Hematopoietic multipotent progenitor cell treated with erythropoietin and hydrocortisone succinate and interleukin-3 and kit ligand, for 6 days (in vitro differentiated cells): ENCODE measurements at places on chromosomes 6 and 20.

GRCh38 chr6:25263657-25264056, 15.5 kb upstream of the CARMIL1 start:
- DNase-seq, result no peak

DNA sequence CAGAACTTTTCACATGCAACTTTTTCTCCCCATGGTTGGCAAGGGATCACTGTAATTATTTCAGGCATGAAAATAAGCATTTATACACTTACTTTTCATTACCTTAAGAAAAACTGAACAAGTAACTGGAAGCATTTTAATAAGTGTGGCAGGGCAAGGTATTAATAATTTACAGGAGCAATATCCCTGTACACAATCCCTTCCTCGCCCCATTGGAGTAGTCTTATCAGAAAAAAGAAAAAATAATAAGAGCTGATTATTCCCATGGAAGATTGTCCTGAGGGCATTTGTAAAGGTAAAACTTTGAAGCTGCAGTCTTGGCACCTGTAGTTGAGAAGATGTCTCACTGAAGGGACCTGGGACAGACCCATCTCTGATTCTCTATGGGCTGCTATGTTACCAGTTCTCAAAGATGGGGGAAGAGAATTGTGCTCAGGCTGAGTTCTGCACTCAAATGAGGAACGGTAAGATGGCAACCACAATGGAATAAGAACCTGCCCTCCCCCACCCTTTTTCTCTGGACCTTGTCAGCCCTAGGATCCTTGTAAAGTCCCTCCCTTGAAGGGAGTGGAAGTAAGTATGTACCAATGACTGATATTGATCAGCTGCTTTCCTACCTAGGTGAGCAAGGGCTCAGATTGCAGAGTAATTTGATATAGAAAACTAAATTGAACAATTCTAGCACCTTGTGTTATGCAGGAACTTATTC, 70.0 kb upstream of the AHI1 start:
- peak; percentile 19 for DNase-seq

DNA sequence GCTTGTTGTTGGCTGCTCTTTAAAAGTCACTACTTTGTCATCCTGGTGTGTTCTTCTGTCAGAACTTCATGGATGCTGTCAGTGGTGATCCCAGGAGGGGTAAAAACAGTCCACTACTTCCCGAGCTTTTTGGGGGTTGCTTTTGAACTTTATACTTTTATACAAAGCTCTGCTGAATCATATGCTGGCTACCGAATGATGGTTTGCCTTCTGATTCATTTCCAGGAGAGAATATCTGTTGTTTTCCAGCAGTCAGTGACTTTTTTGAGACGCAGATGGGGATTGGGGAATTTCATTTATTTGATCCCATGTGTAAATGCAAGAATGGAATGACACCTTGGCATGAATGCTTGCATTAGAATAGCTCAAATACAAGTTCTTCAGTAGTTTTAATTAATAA, 32.7 kb upstream of the COL10A1 start:
- no peak for DNase-seq

GRCh38 chr6:111818539-111819226, 54.6 kb downstream of the FYN start:
- DNase-seq, result no peak

- no peak for DNase-seq
Observed at GRCh38 chr20:46093531-46093930, 3.8 kb upstream of the NCOA5 start.

- DNase-seq, result peak; percentile 56
Observed at GRCh38 chr6:136501514-136501913, 48.7 kb downstream of the MAP7 start.

GRCh38 chr6:105620878-105621277, 218.0 kb upstream of the PREP start:
- DNase-seq, result no peak

DNA sequence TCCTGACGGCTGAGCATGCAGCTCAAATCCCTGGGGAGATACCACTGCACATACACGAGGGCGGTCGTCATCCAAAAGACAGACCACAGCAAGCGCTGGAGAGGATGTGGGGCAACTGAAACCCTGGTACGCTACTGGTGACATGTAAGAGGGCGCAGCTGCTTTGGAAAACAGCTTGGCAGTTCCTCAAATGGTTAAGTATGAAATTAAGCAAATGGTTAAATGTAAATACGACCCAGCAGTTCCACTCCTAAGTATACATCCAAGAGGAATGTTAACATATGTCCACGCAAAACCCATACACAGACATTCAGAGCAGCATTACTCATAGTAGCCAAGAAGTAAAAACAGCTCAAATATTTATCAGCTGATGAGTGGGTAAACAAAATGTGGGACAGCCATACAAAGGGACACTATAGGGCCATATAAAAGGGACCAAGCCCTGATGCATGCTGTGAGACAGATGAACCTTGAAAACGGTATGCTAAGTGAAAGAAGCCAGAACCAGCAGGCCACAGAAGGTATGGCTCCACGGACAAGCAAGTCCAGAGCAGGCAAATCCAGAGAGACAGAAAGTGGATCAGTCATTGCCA, 38.5 kb downstream of the RIPOR3 start:
- no peak for DNase-seq

GRCh38 chr20:51381557-51381956, 161.0 kb downstream of the NFATC2 start:
- no peak for DNase-seq

- no peak for DNase-seq
Observed at GRCh38 chr6:69768664-69769063, 28.1 kb downstream of the LMBRD1 start.

- no peak for DNase-seq
Observed at GRCh38 chr6:89985751-89986493, 91.7 kb downstream of the GJA10 start.

DNA sequence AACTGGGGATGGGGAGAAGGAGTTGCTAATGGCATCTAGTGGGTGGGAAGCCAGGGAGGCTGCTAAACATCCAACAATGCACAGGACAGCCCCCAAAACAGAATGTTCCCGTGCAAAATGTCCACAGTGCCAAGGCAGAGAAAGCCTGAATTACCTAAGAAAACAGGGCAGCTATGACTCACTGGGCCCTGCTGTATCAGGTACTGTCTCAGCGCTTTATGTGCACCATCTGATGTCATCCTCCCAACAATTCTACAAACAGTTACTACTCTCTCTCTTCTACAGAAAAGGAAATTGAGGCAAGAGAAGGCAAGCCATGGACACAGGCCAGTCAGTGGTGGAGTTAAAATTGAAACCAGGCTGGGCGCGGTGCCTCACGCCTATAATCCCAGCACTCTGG, 3.1 kb downstream of the YTHDF1 start:
- no peak for DNase-seq

GRCh38 chr6:16354692-16355091, 116.3 kb downstream of the GMPR start:
- no peak for DNase-seq

- DNase-seq, result no peak
Observed at GRCh38 chr20:19121463-19121862, 91.0 kb upstream of the SLC24A3 start.

GRCh38 chr6:21595285-21596144, 2.0 kb downstream of the SOX4 start:
- peak; percentile 27 for DNase-seq

GRCh38 chr6:22808466-22808865, 239.1 kb downstream of the HDGFL1 start:
- no peak for DNase-seq

GRCh38 chr6:65280060-65280459, 427.0 kb downstream of the EYS start:
- no peak for DNase-seq

DNA sequence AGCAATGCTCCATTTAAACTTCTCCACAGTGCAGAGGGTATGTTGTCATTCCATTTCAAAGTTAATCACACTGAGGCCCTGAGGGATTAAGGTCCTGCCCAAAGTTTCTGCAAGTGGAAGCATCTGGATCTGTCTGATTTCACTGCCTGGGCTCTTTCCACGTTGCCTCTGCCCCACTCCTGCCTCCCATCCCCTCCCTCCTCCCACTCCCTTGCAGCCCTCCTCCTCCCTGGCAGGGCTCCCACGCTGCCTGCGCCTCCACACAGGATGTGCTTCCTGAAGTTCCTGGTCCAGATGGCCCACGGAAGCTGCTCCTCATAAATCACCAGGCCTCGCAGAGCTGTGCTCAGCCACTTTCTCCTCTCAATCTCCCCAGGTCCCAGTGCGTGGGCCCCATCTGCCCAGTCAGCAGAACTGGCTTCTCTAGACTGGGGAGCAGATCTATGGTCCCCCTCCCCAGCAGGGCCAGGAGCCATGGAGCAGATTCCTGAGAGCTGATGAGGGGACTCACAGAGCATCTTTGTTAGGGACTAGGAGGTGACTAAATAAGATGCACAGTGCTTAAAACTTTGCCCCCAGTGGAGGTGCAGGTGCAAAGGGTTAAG, 65.4 kb upstream of the MAFB start:
- no peak for DNase-seq

GRCh38 chr20:4065391-4065844, 50.1 kb upstream of the RNF24 start:
- peak; percentile 73 for DNase-seq

DNA sequence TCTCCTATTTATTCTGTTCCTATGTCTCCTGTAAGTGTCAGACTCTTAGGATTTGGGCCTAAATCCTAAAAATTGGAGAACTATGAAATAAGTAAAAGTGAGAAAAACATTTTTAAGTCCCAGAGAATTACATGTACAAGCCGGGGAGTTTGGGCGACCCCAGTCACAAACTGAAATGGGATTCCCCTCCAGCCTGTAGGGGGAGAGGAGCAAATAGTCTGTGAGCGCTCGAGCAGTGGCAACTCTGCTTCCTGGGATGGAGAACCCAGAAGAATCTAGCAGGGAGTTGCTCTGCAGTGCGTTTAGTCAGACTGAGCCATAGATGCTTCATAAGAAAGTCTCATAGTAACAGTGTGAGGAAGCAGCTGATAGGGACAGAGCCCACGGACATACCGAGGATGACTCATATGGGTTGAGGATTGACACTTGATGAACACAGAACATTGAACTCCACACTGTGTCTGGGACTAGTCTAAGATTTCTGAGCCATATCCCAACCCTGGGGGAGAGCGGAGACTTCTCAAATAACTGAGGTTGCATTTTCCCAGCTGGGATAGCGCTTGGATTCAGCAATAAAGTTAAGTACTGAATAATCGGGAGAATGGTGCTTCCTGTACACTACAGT, 437.2 kb downstream of the BCKDHB start:
- no peak for DNase-seq

DNA sequence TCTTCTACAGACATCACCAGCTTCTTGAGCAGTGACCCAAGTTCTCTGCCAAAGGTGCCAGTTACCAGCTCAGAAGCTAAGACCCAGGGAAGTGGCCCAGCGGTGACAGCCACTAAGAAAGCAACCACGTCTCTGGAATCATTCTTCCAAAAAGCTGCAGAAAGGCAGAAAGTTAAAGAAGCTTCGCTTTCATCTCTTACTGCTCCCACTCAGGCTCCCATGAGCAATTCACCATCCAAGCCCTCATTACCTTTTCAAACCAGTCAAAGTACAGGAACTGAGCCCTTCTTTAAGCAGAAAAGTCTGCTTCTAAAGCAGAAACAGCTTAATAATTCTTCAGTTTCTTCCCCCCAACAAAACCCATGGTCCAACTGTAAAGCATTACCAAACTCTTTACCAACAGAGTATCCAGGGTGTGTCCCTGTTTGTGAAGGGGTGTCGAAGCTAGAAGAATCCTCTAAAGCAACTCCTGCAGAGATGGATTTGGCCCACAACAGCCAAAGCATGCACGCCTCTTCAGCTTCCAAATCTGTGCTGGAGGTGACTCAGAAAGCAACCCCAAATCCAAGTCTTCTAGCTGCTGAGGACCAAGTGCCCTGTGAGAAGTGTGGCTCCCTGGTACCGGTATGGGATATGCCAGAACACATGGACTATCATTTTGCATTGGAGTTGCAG, 15.2 kb downstream of the GTPBP2 start:
- no peak for DNase-seq

DNA sequence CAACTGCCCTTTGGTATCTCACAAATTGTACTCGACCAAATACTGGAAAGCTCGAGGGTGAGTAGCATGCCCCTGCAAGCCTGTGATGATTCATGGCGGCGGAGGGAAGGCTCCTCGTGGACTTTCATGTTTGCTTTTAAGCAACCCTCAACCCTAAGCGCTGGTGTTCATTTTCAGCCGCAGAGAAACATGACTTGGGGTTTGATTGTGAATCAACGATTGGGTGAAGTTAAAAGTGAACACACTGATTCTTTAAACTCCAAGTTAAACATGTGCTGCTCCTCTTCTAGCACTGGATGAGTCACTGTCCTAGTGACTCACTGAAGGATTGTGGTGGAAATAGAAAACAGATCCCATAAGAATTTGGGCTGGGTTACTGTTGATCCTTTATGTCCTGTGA, 8.3 kb downstream of the CD109 start:
- DNase-seq, result no peak

DNA sequence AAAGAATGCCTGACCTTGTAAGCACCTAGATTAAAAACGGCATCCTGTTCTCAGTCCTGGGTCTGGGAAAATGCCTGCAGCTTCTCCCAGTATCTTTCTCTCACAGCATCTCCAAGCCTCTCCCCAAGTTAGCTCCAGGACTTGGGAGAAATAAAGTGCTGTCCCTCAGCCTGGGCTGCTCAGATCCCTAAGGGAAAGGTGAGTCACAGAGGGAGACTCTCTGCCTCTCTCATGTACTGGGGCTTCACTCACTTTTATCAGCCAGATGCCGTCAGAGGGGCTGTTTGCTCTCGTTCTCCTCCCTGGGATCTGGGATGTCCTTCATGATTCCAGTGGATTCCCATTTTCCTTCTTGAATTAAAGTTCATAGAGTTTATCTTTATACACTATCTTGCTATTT, 293.6 kb downstream of the COL12A1 start:
- no peak for DNase-seq

GRCh38 chr6:73665686-73666319, 12.0 kb upstream of the SLC17A5 start:
- DNase-seq, result no peak

- DNase-seq, result peak; percentile 48
Observed at GRCh38 chr6:149318581-149319286, 1.2 kb downstream of the TAB2 start.

GRCh38 chr20:44579313-44580081, 2.9 kb upstream of the PKIG start:
- no peak for DNase-seq

GRCh38 chr20:62760856-62761758, 35.2 kb upstream of the MRGBP start:
- DNase-seq, result no peak

GRCh38 chr20:6473197-6473596, 294.3 kb upstream of the BMP2 start:
- no peak for DNase-seq

GRCh38 chr6:34982424-34982852, 93.4 kb downstream of the ANKS1A start:
- peak; percentile 69 for DNase-seq
